ENCODE measurements at places on chromosomes 6 and 20. TPM values are rescaled to one million over a fixed set of nuclear protein-coding genes. Genes with fewer than 3 reads are reported as not detected.

The SLC2A10 gene
- total RNA-seq: 1.7 TPM

The PDE10A gene
- 3.0 TPM for total RNA-seq

DNA sequence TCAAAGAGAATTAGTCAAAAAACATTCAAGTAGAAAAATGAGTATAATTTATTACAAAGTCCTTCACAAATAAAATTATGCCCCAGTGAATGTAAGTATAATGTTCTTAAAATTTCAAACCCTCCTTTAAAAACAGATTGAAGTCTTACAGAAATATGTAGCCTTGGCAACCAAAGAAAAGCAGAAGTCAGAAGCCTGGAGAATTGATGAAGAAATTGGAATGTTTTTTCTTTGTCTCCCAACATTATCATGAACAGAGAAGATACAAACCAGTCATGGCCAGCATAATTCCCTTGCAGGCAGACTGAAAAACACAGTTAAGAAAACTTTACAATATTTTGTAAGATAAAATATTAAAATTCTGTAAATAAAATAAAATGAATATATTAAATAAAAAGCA, 221.9 kb downstream of the TBC1D32 start:
- DNase-seq: no peak

DNA sequence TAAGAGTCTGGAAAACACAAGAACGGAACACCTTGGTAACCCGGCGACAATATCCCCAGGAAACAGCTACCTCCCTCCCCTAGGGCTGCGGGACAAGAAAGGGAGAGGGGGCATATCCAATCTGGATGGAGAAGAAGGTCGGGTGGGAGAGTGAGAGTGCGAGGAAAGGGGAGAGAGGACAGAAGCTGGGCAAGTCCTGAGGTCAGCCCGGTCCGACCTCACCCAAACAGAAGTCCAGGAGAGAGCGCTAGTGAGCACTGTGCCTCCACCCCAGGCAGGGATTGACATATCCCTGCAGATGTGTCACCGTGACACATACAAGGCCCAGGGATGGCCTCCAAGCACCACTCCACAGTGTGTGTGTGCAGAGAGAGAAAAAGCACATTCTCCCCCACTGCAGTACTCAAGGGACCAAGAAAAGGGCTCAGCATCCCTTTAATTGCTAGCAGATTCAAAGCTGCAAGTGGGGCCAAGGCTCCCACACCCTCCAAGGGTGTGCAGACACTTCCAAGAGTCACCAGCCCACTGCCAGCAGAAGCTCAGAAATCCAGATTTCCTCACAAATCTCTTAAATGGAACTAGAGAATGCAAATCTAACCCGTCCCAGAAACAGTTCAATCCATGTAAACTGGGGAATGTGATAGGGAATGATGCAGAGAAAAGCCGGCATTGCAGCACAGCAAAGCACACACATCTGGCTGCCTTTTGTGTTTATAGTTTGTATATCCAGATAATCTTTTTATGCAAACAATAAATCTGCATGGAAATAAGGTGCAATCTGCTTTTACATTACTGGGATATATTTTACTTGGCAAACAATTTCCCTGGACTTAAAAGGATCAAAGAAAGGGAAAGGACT, 3.1 kb downstream of the PXDC1 start:
- peak; percentile 89 for DNase-seq

GRCh38 chr20:9256393-9256792, 187.5 kb downstream of the PLCB4 start:
- DNase-seq: no peak

DNA sequence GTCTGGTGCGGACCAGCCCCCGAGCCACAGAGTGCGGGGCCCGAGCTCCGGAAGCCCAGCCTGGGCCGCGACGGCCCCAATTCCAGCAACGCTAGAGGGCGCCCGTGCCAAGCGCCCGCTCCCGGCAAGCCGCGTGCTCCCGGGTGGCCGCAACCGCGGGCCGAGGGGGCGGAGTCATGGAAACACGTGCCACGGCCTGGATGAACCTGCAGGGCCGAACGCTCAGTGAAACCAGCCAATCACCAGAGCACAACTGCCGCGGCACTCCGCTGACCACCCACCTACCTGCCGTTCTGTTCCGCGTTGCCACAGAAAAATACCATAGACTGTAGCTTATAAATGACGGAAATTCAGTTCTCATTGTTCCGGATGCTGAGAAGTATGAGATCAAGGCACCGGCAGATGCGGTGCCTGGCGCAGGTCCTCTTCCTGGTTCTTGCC, 85.7 kb upstream of the FOXC1 start:
- peak; percentile 79 for DNase-seq

The GABRR1 gene
- not detected for total RNA-seq

DNA sequence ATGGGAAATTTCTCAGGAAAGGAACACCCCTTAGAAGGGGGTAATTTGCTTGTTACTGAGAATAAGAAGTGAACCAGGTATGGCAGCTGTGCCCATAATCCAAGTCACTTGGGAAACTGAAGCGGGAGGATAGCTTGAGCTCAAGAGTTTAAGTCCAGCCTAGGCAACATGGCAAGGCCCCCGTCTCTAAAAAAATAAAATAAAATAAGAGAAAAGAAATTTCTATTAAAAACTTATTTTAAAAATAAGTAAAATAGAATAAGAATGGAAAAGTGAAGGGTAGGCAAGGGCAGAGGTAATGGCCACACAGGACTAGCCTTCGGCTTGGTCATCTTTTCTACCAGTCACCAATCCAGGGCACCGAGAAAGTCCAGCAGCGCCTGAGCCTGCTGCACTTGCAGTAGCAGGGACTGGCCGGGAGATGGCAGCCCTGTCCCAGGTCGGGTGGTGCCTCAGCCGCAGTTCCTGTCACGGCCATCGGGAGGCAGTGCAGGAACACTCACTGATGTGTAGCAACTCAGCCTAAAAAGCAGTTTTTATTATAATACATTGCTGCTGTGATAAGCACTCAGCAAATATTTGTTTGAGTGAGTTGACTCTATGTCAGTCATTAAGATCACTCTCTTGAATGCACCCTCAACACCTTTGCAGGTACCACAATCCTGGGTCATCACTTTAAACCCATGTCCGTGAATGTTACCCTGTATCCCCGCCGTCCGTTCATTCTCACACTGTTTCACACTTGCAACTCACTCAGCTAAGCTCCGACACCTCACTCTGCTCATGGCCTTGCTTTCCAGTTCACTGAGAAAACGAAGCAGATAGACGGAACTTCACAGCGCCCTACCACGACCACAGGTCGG, 23.2 kb upstream of the GCM1 start:
- DNase-seq: peak; percentile 86

DNA sequence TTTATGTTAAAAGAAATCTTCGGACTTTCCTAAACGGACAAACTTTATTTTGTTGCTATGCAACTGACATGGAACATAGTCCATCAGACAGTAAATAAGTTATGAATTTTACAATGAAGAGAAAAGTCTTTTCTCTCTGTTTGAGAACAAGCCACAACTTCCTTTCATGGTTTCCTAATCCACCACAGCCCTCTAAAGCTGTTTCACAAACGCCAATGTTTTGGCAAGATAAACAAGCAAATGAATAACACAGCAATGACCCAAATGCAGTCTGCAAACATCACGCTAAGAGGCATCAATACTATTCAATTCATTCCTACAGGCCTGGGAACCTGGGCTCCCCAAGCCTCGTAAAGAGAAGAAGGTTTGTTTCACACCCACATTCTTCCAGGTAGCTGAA, 60.4 kb downstream of the HAO1 start:
- DNase-seq: no peak

The GPX5 gene
- not detected for total RNA-seq

GRCh38 chr6:157637516-157637915, 185.5 kb upstream of the SNX9 start:
- DNase-seq: no peak
